ENCODE measurements at places on chromosomes 6 and 20. TPM values are rescaled to one million over a fixed set of nuclear protein-coding genes. Genes with fewer than 3 reads are reported as not detected.

GRCh38 chr6:111995404-111995803 is 58.5 kb upstream of the CCN6 start:
- no peak for DNase-seq

DNA sequence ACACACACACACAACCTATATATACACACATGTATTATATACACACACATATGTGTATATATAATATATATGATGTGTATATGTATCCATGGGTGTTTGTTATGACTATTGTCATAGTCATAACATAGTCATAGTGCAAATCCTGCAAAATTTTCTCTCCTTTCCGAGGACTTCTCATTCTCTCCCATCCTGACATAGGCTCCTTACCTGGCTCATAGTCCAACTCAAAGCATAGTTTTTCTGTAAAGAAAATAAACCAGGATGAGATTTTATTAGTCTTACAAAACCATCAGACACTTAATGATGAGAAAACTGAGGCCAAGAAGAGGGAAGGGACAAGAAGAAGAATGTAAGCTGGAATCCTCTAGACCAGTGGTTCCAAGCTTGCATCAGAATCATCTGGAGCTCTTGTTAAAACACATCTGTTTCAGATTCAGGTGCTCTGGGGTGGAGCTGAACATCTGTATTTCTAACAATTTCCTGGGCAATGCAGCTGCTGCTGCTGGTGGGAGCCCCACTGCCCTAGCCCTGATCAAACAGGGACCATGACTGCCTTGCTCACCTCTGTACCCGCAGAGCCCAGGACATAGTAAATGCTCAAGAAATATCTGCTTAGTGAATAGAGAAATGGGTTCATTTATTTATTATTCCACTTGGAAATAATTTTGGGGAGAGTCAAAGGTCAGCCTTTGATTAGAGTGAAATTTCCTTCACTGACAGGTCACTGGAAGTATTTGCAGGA is 5.3 kb downstream of the TRIM10 start:
- DNase-seq: no peak

GRCh38 chr6:43007126-43007525 is 6.6 kb downstream of the MEA1 start:
- no peak for DNase-seq

SH3BGRL2 gene
- 0.74 TPM for polyA plus RNA-seq

HACE1 gene
- 4.1 TPM for polyA plus RNA-seq
